ENCODE measurements at places on chromosomes 7 and 10. TPM values are rescaled to one million over a fixed set of nuclear protein-coding genes. Genes with fewer than 3 reads are reported as not detected.

MET gene
- total RNA-seq: not detected

CALY gene
- total RNA-seq: 3.9 TPM

ZSCAN25 gene
- 41.5 TPM for total RNA-seq

ZNF365 gene
- 2.0 TPM for total RNA-seq

MYL10 gene
- not detected for total RNA-seq

SEC23IP gene
- total RNA-seq: 21.1 TPM

GRCh38 chr7:17589671-17590070 is 291.2 kb downstream of the AHR start:
- DNase-seq: no peak
- no peaks in the 10 kb centered on the region for H3K27me3 ChIP-seq
- H3K27ac ChIP-seq: no peak overlapping the region
- no peaks in the 10 kb centered on the region for H3K36me3 ChIP-seq
- H3K4me1 ChIP-seq: no peaks in the 10 kb centered on the region

GRCh38 chr10:34547291-34547690 is 267.8 kb downstream of the PARD3 start:
- no peaks in the 10 kb centered on the region for H3K36me3 ChIP-seq
- no peaks in the 10 kb centered on the region for H3K4me1 ChIP-seq
- DNase-seq: no peak
- H3K4me3 ChIP-seq: no peak overlapping the region
- no peaks in the 10 kb centered on the region for H3K27me3 ChIP-seq
- no peak overlapping the region for H3K27ac ChIP-seq

DNA sequence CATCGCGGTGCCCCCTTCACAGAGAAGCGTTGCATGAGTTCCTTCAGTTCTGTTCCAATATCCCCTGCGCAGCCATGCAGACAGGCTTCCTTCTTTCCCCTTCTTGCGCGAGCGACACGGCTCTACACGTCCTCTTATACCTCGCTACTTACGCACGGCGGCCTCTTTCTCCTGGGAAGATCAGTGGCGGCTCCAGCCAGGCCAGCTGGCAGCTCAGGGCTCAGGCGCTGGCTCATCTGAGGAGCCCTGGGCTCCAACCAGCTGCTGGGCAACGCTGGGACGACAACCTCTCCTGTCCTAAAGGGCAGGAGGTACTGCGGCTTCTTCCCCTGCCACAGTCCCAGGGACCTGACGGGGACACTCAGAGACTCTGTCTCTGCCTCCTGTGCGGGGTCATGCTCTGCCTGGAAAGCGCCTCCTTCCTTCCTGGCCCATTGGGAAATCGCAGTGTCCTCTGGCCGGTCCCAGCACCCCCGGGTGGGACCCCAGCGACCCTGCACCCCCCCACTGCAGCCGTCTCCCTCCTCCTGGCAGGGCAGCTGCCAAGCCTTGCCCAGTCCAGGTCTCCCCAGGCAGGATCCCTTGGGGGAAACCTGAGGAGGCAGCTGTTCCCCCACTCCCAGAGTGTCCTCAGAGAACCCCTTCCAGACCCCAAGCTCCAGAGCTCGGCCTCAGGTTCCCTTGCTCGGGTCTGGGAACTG is 5.0 kb upstream of the FAM20C start:
- no peaks in the 10 kb centered on the region for H3K36me3 ChIP-seq
- peaks cover 8% of the 10 kb centered on the region for H3K4me1 ChIP-seq
- H3K27me3 ChIP-seq: peaks cover 15% of the 10 kb centered on the region
- DNase-seq: no peak

DNA sequence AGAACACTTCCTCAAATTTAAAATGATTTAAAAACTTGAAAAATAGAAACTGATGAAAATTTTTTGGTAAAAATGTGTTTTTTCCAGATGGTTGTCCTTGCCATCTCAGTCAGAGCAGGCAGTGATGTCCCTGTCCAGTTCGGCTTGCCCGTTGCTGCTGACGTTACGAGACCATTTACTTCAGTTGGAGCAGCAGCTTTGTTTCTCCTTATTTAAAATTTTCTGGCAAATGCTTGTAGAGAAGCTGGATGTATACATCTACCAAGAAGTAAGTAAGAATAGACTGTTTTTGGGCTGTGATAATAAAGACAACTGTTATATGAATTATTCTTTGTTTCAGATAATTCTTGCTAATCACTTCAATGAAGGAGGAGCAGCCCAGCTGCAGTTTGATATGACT is 16.1 kb downstream of the EFCAB10 start:
- DNase-seq: no peak
- no peaks in the 10 kb centered on the region for H3K4me1 ChIP-seq
- H3K36me3 ChIP-seq: peaks cover 74% of the 10 kb centered on the region
- no peak overlapping the region for H3K27ac ChIP-seq
- no peak overlapping the region for H3K4me3 ChIP-seq

GRCh38 chr10:26491934-26492333 is 53.8 kb downstream of the APBB1IP start:
- H3K27me3 ChIP-seq: no peaks in the 10 kb centered on the region
- no peak for DNase-seq
- peaks cover 23% of the 10 kb centered on the region for H3K4me1 ChIP-seq
- no peak overlapping the region for H3K27ac ChIP-seq

- H3K27me3 ChIP-seq: no peaks in the 10 kb centered on the region
- H3K36me3 ChIP-seq: peaks cover 19% of the 10 kb centered on the region
- no peak overlapping the region for H3K27ac ChIP-seq
- no peak overlapping the region for H3K4me3 ChIP-seq
- H3K4me1 ChIP-seq: no peaks in the 10 kb centered on the region
Observed at GRCh38 chr10:60167050-60167449, 222.6 kb downstream of the ANK3 start.

DNA sequence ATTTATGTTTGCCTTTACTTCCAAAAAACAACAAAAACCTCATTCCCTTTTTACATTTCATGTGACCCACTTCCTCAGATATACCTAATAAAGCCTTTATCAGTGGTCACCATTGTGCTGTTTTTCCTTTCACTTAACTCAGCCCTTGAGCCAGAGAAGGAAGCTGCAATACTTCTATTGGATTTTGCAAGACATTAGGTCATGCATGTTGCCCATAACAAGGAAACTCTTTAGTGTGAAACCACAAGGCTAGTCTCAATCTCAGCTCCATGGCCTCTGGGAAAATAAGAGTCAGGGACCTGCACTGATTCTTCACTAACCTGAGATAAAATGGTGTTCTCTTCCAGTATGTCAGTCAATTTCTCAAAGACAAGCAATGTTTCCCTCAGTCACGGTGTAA is 27.8 kb downstream of the STEAP4 start:
- DNase-seq: no peak
- no peaks in the 10 kb centered on the region for H3K27me3 ChIP-seq
- no peak overlapping the region for H3K27ac ChIP-seq
- H3K36me3 ChIP-seq: no peaks in the 10 kb centered on the region

GRCh38 chr10:126538439-126539135 is 131.9 kb downstream of the C10orf90 start:
- H3K4me3 ChIP-seq: no peak overlapping the region
- no peak overlapping the region for H3K27ac ChIP-seq

DNA sequence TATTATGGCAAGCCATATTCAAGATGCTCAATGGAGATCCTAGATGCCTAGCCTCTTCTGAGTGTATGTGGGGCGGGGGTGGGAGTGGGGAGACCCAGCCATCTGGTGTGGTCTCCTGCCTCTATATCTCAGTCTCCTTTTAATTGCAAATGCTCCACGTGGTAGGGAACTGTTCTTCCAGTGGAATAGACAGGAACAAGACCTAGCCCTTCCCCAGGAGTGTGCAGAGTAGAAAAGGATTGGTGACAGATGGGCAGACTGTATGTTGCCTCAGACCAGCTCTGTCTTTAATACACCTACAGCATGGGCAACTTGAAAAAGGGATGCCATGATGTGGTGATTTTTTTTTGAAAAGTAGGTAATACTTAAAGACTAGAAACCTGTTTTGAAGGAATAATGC is 12.6 kb downstream of the CYP3A5 start:
- no peak overlapping the region for H3K4me3 ChIP-seq
- H3K36me3 ChIP-seq: no peaks in the 10 kb centered on the region
- no peaks in the 10 kb centered on the region for H3K27me3 ChIP-seq
- no peak overlapping the region for H3K27ac ChIP-seq

- no peaks in the 10 kb centered on the region for H3K4me1 ChIP-seq
- H3K27me3 ChIP-seq: no peaks in the 10 kb centered on the region
- DNase-seq: no peak
- H3K27ac ChIP-seq: no peak overlapping the region
- H3K36me3 ChIP-seq: no peaks in the 10 kb centered on the region
Observed at GRCh38 chr10:69925111-69925510, 123.4 kb downstream of the COL13A1 start.

DNA sequence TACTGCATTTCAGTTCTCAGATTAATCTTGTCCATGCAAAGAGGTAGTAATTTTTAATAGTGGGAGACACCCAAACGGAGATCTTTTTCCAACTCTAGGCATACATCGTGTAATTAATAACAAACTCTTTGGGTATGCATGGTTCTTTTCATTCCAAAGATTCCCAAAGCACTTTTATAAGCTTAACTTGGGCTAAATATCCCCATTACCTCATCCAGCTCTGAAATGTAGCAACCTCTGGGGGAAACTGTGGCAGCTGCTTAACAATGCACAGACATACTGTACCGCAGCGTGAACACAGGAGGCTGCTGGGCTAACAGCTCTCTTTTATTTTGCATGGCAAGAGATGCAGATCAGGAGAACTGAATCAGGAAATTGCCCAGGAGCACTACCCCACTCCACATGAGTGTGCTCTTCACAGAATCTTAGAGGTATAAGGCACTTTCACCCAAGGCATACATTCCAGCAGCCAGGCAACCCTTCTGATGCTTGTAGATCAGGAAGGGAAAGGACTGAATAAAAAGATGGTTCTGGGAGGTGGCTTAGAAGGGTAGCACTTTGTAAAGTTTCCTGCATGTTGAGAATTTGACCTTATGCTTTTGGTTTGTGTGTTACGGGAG is 114.4 kb upstream of the GLI3 start:
- no peak for DNase-seq
- no peak overlapping the region for H3K27ac ChIP-seq
- H3K4me1 ChIP-seq: no peaks in the 10 kb centered on the region
- no peaks in the 10 kb centered on the region for H3K27me3 ChIP-seq
- H3K4me3 ChIP-seq: no peak overlapping the region
